ENCODE measurements at places on chromosomes 13 and 19.

DNA sequence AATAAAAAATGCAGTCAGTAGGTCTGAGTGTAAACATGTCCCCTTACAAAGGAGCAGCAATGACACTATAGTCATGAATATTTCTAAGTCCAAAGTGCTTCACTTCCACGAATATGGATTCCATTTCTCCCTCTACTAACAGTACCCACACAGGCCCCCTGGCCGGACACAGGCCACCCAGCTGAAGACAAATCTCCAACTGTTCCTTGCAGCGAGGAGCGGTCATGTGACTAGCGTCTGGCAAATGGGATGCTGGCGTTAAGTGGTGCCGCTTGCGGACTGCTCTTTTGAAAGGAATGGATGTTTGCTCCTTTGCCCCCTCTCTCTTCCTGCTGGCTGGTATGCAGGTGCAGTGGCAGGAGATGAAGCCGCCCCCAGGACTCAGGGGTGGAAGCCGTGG lies 16.2 kb downstream of the PPP1R12C start:
- DNase-seq: no peak

GRCh38 chr13:48488995-48489394 lies 43.9 kb downstream of the RCBTB2 start:
- no peak for DNase-seq

GRCh38 chr19:35843676-35844481 lies 8.4 kb downstream of the NPHS1 start:
- no peak for DNase-seq

DNA sequence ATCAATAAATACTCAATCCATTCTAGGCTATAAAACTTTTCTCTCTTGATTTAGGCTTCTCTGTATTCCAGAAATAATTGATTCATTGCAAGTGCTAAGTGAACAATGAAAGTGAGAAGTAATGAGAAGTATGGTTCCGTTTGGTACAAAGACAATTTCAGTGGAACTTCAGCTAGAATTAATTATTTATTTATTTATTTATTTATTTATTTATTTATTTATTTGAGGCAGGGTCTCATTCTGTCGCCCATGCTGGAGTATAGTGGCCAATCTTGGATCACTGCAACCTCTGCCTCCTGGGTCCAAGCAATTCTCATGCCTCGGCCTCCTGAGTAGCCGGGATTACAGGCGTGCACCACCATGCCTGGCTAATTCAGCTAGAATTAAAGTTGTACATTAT lies 262.1 kb downstream of the B3GLCT start:
- no peak for DNase-seq

DNA sequence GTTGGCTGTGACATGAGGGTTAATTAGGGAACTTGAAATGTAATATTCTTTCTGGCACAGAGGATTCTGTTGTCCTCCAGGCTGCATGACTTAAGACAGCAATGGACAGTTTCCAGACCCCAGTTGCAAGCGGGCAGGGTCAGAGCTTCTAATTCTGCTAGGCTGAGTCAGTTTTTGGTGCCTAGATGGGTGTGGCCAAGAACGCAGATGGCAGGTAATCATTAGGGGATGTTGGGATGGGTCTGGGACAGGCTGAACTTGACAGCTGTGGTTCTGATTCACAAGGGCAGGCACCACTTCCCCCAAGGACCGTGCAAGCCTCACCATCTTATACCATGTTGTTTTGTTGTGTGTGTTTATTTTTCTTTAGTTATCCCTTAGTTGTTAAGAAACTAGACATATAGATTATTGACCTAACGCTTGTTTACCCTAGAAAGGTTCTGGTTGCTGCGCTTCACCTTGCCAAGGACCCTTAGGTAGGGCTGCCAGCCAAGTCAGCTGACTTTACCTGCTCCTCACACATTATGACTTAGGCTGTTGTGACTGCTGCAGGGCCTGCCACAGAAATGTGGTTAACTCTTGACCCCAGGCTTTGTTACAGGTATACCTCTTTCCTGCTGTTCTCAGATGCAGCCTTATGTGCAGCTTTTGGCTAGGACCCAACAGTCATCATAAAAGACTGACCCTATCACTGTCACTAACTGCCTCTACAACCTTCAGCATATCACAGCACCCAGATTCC lies 117.7 kb upstream of the KLF12 start:
- DNase-seq: no peak

GRCh38 chr19:19489804-19490204 lies 25.5 kb downstream of the TSSK6 start:
- DNase-seq: no peak

DNA sequence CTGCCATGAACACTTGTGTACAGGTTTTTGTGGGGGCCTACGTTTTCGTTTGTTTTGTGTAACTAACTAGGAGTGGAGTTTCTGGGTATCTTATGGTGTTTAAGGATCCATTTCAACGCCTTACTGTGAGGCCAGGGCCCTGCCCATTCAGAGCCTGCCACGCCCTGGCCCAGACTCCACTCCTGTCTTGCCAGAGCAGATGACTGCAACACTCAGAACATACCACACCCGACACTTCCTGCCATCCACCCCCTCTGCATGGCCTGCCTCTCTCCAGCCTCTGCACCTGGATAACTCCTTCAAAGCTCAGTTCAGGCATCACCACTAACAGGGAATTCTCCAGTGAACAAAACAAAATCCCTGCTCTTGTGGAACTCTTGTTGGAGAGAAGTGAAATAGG lies 43.2 kb downstream of the RGCC start:
- no peak for DNase-seq

Measured in activated CD8-positive, alpha-beta memory T cell treated with anti-CD3 and anti-CD28 coated beads for 24 hours (primary cell).